Activated gamma-delta T cell treated with anti-CD3 and anti-CD28 coated beads, Interleukin-2, amount 50 U/mL, for 16 hours (primary cell): ENCODE measurements at places on chromosomes 16 and 17.

GRCh38 chr17:34370997-34371395 is 8.0 kb upstream of the CCL1 start:
- no peak for DNase-seq

DNA sequence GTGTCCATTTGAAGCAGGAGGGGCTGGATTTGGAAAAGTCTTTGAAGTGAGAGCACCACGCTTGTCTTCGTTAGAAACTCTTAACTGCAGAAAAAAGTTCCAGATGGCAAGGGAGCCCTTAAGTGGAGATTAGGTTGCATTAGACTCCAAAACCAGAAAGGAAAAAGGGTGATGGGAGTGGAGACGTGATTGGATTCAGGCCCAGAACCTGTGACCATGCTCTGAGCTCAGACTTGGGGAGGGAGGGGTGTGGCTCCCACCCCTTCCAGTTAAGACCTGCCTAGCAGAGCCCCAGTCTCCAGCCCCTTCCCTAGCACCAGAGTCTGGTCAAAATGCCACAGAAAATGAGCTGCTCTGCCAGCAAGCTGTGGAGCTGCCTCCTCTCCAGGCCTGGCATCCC is 6.4 kb upstream of the LGALS9 start:
- DNase-seq: no peak

- no peak for DNase-seq
These were observed 5.7 kb downstream of the GOSR2 start for GRCh38 chr17:46928467-46929261.

DNA sequence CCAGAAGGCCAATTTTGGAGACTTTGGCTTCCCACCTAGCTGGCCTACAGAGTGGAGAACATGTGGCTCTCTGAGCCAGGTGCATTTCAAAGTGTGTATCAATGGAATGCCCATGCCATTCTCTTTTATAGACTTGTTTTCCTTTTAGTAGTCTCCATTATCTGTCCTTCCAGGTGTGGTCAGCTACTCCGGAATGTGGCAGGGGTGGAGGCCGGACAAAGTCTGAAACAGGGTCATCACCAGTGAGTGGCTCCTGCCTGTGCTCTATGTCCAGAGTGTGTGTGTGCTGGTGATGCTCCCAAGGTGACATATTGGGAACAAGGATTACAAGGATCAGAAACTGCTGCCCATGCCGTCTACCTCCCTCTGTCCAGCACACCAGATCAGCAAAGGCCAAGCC is 3.8 kb upstream of the TMEM220 start:
- no peak for DNase-seq

GRCh38 chr16:73792199-73793020 is 504.2 kb upstream of the PSMD7 start:
- no peak for DNase-seq

GRCh38 chr16:24769806-24770205 is 40.4 kb downstream of the TNRC6A start:
- no peak for DNase-seq

- peak; percentile 23 for DNase-seq
These were observed 1.9 kb downstream of the PHF12 start for GRCh38 chr17:28949185-28950016.

DNA sequence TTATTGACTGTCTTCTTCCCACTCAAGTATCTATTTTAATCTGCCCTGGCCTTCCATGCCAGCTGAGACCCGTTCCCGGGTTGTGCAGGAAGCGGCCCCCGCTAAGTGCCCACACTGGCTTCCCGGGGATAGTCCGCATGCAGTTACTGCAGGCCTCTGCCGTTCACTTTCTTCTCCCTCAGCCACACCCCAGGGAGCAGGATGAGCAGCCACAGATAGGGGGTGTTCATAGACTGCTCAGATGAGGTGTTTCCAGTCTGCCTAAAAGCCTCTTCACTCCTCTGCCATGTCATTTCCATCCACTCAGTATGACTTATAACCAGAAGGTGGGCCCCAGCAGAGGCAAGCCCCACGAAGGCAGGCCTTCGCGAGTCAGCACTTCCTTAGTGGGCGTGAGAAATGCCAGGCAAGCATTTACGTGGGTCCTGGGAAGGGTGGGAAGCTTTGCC is 7.7 kb downstream of the MED9 start:
- no peak for DNase-seq

DNA sequence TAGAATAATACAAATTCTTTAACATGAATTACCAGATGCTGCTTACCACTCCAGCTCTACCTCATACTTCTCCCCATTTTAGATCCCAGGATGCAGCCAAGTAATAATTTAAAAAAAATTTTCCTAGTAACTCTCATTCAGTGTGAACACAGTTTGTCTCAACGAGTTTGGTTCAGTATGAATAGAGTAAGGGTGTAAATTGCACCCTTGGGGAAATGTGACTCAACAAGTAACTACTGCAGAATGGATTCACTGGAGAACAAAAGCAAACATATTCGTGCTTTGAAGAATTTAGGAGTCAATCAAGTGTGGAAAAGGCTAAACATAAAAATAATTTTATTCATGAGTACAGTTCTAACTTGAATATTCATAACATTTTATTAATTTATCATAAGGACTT is 23.0 kb downstream of the KCNJ16 start:
- DNase-seq: no peak

GRCh38 chr17:35683591-35683990 is 47.8 kb upstream of the RASL10B start:
- DNase-seq: no peak

GRCh38 chr17:37476431-37477120 is 13.1 kb upstream of the DUSP14 start:
- DNase-seq: no peak

GRCh38 chr17:19619705-19620325 is 28.7 kb upstream of the ALDH3A2 start:
- no peak for DNase-seq

- DNase-seq: no peak
These were observed 264.0 kb upstream of the CCL2 start for GRCh38 chr17:33990943-33991706.

GRCh38 chr16:73050201-73051099 is 2.5 kb upstream of the ZFHX3 start:
- DNase-seq: no peak

- DNase-seq: no peak
These were observed 50.0 kb downstream of the OTOA start for GRCh38 chr16:21713549-21714368.

- DNase-seq: no peak
These were observed 140.7 kb downstream of the SDK2 start for GRCh38 chr17:73503560-73503959.

DNA sequence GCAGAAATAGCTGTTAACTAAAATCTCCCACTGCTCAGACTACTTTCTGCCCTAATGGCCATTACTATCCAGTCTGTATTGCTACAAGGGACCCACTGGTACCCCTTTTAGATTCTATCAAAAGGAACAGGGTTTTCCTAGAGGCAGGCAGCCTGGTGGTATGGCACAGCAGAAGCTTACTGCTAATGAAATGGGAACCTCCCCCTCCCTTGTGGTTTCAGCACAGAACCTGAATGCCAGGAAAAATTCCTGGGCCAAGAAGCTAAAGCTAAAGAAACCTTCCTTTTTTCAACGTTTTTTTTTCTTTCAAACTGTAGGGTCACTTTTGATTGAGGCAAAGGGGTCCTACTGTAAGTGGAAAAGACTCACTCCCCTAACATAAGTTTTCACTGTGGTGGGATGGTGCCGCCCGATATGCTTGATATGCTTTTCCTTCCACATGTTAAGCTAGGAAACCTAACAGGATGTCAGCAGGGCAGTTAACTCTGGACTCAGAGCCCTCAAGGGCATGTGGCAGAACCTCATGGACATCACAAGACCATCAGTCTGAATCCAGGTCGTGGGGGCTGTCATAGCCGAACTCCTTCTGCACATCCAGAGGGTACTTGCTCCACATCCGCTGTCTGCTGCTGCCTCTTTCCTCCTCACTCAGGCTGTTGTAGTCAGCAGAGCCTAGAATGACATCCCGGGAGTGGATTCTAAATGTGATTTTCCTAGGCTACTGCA is 9.8 kb downstream of the SLC7A6OS start:
- no peak for DNase-seq

GRCh38 chr17:39123627-39124026 is 27.8 kb downstream of the PLXDC1 start:
- no peak for DNase-seq

GRCh38 chr17:72953621-72954020 is 138.9 kb downstream of the SLC39A11 start:
- no peak for DNase-seq

DNA sequence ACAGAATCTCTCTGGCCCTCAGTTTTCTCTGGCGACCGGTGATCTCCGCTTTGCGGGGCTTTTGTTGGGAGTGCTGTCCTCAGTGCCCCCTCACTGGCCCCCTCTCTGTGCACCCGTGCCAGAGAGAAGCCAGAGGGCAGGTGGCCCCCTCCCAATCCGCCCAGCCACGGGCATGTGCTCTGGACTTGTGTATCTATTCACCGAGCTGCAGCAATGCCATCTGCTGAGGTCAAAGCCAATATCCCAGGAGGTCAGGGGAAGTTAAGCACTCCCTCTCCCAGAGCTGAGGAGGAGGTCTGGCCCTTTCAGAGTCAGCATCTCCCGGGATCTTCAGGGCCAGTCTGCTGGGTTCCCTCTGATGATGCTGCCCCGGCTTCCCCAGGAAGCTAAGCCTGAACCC is 5.1 kb downstream of the CACNG5 start:
- DNase-seq: no peak

DNA sequence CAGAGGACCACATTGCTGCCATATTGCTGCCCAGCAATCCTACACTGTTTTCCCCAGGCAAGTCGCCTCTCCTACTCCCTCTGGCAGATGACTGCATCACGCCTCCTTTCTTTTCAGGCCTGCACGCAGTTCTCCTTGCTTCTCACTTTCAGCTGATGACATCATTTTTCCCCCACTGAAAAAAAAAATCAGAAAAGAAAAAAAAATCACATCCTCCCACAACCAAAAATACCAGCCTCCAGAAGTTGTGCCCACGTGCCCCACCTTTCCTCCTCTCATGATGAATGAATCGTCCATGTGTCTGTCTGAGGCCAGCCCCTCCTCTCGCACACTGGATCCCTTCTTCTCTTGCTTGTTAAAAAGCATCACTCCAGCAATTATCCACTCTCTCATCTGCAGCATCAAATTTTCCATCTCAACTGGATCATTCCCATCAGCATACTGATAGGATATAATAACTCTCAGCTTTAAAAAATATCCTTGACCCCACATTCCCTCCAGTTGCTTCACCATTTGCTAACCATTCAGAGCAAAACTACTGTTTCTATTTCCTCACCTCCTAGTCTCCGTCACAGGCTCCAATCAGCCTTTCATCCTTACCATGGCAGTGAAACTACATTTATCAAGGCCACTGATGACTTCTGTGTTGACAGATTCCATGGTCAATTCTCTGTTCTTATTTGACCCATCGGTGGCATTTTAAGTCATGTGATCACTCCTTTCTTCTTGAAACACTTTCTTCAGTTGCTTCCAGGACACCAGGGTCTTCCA is 30.1 kb upstream of the DYNLL2 start:
- DNase-seq: no peak

DNA sequence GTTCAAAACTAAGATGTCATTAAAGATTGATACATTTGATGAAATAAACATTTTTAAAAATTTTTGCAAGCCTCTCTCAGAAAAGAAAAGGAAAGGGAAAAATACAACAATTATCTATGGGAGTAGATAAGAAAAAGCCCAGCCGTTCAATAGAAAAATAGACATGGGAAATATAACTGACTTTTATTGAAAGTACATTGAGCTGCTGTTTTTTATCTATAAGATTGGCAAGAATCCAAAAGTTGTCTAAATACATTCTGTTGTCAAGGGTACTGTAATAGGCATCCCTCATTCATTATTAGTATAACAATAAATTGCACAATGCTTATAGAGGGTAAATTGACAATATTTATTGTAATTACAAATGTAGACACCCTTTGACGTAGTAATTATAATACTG is 38.4 kb upstream of the IRX6 start:
- DNase-seq: no peak

GRCh38 chr17:37614391-37614790 is 5.2 kb upstream of the SYNRG start:
- DNase-seq: no peak

DNA sequence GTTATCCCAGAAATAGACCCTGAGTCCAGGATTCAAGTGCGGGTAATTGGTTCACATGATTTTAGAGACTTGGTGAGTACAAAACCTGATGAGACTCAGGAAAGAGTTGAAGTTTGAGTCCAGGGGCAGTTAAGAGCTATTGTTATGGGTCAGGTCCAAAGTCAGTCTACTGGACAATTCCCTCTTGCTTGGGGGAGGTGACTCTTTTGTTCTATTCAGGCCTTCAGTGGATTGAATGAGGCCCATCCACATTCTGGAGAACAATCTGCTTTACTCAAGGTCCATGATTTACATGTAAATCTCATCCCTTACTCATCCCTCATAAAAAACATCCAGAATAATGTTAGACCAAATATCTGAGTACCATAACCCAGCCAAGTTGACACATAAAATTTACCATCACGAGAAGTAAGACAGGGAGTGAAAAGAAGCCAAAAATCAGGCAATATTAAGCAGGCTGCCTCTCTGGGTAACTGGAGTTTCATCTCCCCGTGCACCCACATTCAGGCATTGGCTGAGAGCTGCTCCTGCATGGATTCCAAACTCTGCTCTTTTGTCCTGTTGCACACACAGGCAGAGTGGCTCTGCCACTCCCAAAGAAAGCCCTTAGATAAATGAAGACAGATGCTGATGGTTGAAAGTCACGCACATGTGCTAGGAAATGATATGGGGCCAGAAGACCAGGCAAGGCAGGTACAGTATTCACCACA is 156.0 kb upstream of the SALL1 start:
- no peak for DNase-seq

- DNase-seq: no peak
These were observed 12.4 kb upstream of the KATNB1 start for GRCh38 chr16:57723170-57723569.

GRCh38 chr17:75889454-75889853 is 7.3 kb downstream of the TRIM65 start:
- DNase-seq: no peak

- DNase-seq: no peak
These were observed 33.3 kb downstream of the OR1D5 start for GRCh38 chr17:3030096-3030495.

- DNase-seq: no peak
These were observed 15.5 kb upstream of the NFATC3 start for GRCh38 chr16:68069511-68070248.

DNA sequence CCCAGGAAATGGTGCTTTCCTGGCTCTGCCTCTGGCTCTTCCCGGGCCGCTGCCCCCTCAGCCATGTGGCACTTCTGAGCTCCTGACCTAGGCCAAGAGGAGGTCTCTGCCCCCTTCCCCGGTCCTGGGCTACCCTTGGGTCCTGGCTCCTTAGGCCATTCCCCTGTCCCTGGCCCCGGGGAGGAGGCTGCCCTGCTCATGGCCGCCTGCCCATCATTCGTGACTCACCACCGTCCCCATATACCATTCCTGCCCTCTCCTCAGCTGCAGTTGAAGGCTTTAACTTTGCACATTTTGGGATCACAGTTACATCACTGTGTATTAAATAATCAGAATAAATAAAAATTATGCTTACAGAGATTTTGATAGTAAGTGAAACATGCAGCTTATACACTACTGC is 69.0 kb downstream of the GRIN2A start:
- DNase-seq: no peak
